NCI-H1436 treated with DMSO at 0.1 percent for 48 hours (cell line): ENCODE measurements at places on chromosomes 11 and 22.

- DNase-seq: no peak
These were observed 59.6 kb downstream of the FLRT1 start for GRCh38 chr11:64095273-64095817.

- DNase-seq: no peak
These were observed 18.3 kb downstream of the DNAL4 start for GRCh38 chr22:38775656-38776055.

DNA sequence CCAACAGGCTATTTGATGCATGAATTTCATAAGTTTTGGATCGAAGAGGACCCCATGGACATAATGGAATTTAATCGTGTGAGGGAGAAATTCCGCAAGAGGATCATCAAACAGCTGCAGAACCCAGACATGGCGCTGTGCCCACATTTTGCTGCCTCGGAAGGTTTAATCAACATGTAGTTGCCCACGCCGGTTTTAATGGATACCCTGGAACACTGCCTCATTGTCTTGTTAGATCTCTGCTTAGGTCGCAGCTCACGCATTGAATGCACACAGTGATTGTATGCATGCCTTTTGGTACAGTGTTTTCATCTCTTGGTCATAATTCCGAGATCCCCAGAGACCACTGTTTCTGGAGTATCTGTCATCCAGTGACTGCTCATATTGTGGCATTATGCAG is 46.8 kb downstream of the SLN start:
- no peak for DNase-seq

GRCh38 chr11:132427611-132428010 is 1057.2 kb downstream of the NTM start:
- no peak for DNase-seq

- no peak for DNase-seq
These were observed 27.4 kb downstream of the FBLN1 start for GRCh38 chr22:45529971-45530575.

- DNase-seq: no peak
These were observed 5.5 kb upstream of the CXCR5 start for GRCh38 chr11:118878163-118878563.

GRCh38 chr11:111370270-111370901 is 8.7 kb downstream of the POU2AF1 start:
- DNase-seq: no peak

DNA sequence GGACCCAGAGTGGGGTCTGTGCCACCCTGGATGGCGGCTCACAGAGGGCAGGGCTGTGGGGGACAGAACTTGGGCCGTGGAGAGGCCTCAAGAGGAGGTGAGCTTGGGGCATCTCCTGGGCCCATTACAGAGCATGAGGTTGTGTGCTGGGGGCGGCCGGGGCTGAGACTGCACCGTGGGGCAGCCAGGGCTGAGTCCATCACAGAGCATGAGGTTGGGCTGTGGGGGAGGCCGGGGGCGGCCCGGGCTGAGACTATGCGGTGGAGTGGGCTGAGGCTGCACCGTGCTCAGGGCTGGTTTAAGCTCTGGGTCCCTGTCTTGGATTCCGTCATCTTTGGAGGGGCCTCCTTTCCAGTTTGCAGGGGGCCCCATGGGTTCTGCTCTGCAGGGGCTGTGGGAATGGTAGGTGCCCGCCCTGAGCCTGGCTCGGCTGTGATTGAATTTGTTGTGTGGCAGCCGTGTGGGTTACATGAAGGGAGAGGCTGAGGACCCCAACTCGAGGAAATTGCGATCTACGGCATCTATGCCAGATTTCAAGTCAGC is 38.1 kb upstream of the MUC5AC start:
- no peak for DNase-seq

- no peak for DNase-seq
These were observed 384.5 kb upstream of the KIRREL3 start for GRCh38 chr11:127385071-127385470.

GRCh38 chr11:68002575-68002937 is 1.3 kb downstream of the UNC93B1 start:
- no peak for DNase-seq

GRCh38 chr11:93034031-93034722 is 64.7 kb downstream of the MTNR1B start:
- no peak for DNase-seq

- DNase-seq: no peak
These were observed 2.3 kb downstream of the IL2RB start for GRCh38 chr22:37147186-37147990.

DNA sequence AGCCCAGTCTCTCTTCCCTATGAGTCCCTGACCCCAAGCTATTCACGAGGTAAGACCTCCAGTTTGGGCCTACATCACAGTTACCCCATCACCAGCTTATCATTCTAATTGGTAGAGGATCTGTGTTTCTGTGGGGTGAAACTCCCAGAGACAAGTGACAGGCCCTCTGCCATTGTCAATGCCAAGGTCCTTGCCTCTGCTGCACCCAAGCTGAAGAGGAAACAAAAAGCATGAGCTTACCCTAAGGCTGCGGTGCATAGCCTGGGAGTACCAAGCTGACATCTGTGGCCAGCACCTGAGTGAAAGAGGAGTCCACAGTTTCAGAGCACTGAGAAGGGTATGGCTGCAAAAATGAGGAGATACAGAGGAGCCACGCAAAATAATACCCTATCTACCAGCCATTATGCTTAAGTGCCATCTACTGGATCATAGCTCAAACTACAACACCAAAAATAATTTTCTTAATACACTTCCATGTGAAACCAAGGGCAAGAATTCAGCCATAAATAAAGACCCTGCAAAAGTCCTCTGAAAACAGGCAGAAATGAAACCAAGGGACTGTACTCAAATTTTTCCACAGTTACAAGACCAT is 62.3 kb upstream of the ANO5 start:
- DNase-seq: no peak
